Activated CD4-positive, CD25-positive, alpha-beta regulatory T cell treated with anti-CD3 and anti-CD28 coated beads, Interleukin-2, amount 50 U/mL, for 16 hours (primary cell): ENCODE measurements at places on chromosomes 7 and 10.

DNA sequence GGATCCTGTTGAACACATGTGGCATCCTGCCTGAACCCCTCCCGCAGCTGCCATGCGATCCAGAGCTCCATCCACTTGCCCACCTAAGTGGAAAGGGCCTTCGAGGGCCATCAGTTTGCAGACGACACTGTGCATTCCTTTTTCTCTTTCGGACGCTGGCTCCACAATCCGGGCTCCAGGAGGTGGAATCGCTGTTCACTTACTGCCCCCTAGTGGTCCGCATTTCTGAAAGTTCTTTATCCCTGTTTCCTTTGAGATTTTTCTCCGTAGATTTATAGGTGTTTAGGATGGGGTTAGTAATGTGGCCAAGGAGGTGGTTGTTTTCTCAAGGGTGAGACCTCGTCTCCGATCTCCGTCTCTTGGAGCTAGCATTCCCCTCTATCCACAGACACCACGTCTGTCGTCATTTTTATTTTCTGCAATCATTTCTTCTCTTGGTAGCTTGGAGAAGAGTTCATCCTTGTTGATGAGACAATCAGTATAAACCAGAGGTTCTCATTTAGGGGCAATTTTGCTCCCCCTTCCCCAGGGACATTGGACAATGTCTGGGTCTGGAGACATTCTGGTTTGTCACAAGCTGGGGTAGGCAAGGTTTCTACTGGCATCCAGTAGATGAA is 204.6 kb downstream of the ARHGAP21 start:
- no peak for DNase-seq

GRCh38 chr7:2936301-2936700 is 92.2 kb upstream of the GNA12 start:
- no peak for DNase-seq

DNA sequence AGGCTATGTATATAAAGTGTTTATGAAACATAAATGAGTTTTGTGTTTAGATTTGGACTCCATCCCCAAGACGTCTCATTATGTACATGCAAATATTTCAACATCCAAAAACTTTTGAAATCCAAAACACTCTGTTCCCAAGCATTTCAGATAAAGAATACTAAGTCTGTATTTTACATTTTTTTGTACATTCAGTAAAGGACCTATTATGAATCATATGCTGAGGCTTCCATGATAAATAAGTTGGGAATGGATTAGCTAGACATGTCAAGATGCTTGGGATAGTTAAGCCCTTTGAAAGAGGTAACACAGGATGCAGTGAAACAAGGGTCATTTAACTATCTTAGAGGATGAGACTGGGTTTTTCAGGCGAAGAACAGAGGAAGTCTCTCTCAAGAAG is 262.9 kb downstream of the SNX13 start:
- DNase-seq, result no peak

DNA sequence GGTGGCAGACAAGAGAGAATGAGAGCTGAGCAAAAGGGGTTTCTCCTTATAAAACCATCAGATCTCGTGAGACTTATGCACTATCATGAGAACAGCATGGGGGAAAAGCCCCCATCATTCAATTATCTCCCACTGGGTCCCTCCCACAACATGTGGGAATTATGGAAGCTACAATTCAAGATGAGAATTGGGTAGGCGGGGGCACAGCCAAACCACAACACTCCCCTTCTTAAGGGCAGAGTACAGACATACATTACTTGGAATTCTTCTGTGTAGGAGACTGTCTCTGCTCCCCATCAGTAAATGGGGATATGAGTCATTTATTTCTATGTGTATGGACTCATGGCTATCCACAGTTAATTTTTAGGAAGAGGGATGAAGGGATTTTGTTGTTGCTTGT is 31.2 kb downstream of the FAM171A1 start:
- DNase-seq, result no peak

GRCh38 chr10:105509517-105509916 is 868.4 kb downstream of the SORCS3 start:
- DNase-seq, result no peak

GRCh38 chr10:21171197-21171935 is 274.3 kb upstream of the NEBL start:
- no peak for DNase-seq

- DNase-seq, result no peak
These were observed 2.5 kb upstream of the ITIH2 start for GRCh38 chr10:7700577-7701125.

DNA sequence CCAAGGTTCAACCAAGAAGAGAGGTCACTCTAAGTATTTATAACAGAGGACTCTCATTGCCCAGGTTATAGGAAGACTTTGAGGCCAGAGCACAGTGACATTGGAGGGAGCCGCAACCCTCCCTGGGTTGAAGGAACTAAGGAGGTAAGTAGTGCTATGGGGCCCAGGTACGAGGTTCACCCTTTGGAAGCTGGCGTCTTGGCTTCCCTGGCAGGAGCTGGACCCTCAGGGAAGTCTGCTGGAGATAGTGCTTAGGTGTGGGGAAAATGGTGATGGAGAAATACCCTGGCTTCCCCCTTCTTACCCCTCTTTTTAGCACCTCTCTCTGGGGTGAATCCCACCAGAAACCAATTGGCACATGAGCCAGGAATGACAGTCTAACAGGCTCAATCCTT is 317.9 kb upstream of the ZNF32 start:
- no peak for DNase-seq

GRCh38 chr7:11403781-11404180 is 428.2 kb downstream of the THSD7A start:
- no peak for DNase-seq

- no peak for DNase-seq
These were observed 586.0 kb downstream of the CALN1 start for GRCh38 chr7:71826141-71826540.

DNA sequence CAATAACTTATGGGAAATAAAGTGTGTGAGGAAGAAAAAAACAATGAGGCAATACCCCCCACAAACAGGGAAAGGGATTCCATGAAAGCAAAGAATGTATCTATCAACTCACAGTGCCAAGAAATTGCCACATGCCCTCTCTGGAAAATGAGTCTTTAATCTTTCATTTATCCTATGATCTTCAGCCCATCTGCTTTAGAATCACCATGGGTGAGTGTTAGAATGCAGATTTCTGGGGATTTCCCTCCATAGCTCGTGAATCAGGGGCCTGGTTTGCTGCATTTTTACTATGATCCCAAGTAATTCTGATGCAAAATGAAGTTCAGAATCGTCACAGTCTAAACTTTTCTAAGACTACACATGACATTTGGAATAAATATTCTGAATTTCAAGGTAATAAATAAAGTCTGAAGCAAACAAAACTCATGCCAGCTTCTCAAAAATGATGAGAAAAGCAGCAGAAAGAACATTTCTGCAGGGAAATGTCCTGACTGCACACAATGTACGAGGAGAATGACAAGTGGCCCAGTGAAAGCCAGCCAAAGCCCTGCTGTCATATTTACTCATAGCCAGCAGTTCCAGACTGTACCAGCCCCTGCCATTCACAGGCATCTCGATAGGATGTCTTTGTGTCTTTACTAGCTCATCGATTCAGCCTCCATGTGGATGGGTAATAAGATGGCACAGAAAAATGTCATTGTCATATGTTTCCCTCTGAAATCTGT is 167.1 kb downstream of the ELMO1 start:
- no peak for DNase-seq

- no peak for DNase-seq
These were observed 47.6 kb upstream of the NKX6-2 start for GRCh38 chr10:132833421-132834111.

DNA sequence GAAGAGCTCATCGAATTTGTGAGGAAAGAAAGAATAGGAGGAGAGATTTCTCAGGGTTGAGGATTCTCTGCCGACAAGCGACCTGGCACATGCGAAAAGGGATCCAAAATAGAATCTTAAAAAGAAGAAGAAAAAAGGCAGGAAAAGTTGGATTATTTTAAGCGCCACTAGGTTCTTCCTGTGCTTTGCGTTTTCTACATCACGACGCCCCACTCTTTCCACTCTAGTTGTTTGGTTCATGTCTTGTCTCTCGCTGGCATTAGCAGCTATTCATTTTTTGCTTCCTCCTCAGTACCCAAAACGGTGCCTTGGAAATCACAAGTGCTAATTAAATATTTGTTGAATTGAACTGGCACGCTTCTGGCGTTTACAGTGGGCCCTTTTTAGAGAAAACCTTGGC is 674 bp upstream of the FRA10AC1 start:
- DNase-seq, result no peak

DNA sequence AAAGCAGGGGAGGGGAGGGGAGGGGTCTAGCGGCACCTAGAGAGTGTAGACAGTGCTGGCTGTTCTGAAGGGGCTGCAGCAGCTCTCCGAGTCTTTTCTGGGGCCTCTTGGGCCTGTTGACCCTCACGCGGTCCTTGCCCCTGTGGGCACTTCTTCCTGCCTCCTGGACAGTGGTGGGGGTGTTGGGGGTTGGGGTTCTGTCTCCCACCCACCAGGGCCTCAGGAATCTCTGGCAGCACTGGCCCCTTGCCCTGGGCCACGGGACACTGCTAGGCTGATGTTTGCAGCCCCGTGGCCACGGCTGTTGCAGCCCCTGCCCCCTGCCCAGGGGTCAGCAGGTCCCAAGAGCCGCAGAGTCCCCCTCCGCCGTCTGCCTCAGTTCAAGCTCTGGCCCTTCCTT is 68.9 kb upstream of the INPP5A start:
- no peak for DNase-seq

DNA sequence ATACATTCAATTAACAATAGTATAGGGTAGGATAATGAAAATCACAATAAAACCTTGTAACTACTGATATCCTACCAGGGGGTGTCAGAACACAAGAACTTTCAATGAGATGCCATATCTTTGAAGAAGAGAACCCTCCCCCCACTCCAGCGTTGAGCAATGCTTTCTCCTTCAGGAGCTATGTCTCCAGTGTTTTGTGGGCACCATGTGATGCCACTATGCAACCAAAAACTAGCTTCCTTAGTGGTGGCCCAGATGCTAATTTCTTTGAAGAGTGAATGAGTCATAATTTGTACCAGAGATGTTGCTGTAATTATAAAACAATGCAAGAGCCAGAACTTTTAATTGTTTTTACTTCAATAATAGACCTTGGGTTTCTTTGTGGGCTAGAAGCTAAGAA is 76.0 kb upstream of the ADO start:
- DNase-seq, result no peak

GRCh38 chr10:33661580-33662336 is 327.3 kb upstream of the NRP1 start:
- DNase-seq, result no peak

DNA sequence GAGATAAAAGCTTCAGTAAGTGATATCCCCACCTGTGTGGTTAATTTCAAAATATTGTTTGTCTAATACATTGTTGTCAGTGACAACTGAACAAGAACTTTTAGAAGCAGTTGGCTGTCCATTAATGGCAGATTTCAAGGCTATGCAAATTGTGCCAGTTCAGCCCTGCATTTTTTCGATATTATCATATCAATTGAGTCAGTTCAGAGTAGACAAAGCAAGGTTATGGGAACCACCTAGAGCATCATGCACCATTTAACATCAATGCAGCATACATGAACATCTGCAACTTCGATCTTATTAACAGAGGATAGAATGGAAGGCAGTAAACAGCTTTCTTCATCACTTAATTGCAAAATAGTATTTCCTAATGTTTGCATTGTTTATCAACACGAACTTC is 180.7 kb upstream of the KAT6B start:
- no peak for DNase-seq

DNA sequence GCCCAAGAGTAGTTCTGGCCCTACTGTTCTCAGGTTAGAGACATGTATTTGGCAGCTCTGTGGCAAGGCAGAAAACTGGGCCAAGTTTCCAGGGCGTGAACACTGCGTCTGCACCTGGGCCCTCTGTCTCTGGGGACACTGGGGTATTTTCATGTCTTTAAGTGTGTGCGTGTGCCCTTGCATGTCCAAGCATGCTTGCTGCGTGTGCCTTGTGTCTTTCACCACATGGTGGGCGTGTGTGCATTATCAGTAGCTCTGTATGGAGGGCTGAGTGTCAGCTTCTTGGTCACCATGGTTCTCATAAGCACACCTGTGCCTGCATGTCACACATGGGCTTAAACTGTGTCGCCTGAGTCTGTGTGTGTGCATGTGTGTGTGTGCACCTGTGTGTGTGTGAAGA is 69.3 kb downstream of the HIPK2 start:
- no peak for DNase-seq

DNA sequence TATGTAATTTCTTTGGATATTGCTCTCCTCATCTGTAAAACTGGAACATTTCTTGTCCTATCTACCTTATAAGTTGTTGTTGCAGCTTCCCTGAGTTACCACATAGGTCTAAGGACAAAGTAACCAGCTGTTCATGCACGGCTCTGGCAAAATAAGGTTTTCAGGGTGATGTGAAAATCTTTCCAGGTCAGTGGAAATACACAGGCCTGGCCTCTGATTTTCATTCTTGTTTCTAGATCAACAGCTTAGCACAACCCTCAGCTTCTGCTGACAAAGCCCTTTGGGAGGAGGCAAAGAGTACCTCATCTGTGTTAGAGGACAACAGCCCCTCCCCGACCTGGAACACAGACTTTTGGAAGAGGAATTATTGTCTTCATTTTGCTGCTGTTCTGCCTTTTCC is 117.5 kb upstream of the AGK start:
- DNase-seq, result no peak

GRCh38 chr7:131042269-131043160 is 285.2 kb upstream of the MKLN1 start:
- no peak for DNase-seq
